Activated CD8-positive, alpha-beta memory T cell treated with anti-CD3 and anti-CD28 coated beads, Interleukin-2, amount 50 U/mL, for 4 hours (primary cell): ENCODE measurements at places on chromosomes 5 and 9.

- no peak for DNase-seq
Measured at GRCh38 chr9:93897075-93897970, 57.8 kb downstream of the BARX1 start.

DNA sequence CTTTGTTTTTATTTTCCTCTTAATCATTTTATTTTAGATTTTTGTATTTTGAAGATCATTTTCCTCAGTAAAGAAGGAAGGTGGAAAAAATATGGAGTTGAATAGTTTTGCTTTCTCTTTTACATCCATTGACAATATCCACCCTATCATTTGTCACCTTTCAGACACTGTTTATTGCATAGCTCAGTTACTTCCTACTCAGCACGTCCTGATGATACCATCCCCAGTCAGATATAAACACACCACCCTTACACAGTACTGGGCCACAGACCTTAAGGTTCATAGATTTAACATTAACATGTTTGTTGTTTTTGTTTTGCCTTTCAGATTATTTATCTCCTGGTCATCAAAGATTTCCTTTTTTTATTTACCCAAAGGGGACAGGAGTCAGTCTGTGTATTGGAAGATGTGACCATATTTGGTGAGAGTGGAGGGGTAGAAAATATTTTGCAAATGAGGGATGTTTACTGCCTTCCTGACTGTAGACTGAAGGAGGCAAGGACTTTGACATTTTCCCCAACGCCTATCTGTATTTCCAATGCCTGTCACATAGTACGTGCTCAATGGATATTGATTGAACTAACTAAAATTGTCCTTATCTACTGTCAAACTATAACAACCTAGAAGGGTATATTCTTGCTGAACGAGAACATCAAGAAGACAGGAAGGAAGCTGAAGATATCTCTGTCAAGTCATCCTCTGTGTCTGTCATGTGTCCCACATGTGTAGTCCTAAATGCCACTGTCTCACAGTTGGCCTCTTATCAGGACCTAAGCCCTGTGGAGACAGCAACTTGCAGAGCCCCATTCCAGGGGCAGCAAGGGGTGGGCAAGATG, 15.6 kb downstream of the STX17 start:
- DNase-seq = no peak

- no peak for DNase-seq
Measured at GRCh38 chr9:120569556-120569955, 10.4 kb downstream of the CDK5RAP2 start.

GRCh38 chr5:141369994-141370848, at the start of gene PCDHGB3:
PCDHGB3 (plus strand) TSS chr5:141370242; CDS start chr5:141370395, 153 bp downstream.
- no peak for DNase-seq

- DNase-seq = no peak
Measured at GRCh38 chr5:120789918-120790317, 325.8 kb downstream of the PRR16 start.

DNA sequence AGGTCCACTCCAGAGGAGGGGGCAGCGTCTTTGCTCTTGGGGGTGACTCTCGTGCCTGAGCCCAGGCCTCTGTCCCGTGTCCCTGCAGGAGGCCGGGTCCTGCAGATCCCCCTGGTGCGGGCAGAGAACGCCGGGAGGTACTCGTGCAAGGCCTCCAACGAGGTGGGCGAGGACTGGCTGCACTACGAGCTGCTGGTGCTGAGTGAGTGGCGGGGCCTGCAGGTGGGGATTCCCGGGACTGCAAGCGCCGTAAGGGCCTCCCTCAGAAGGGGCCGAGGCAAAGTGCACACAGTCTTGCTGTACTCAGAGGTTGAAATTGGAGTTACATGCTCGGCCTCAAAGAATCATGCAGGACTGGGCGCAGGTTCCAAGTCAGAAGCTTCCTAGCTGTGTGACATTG, 62.7 kb upstream of the ASS1 start:
- DNase-seq = no peak

DNA sequence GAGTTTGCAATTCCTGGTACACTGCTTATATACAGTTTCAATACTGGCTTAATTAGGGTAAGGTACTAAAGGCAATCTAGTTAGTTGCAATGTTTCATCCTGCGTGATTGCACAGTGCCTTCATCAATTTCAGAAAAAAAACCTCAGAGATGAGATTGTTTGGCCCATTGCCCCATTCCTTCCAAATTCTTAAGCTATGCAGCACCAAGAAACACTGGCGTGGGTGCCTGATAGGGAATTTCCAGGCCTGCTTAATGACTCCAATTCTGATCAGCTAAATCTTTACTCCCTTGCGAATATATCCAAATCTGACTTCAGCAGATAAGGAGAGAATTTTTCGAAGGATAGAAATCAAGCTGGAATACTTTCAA, 35.9 kb upstream of the GAS1 start:
- no peak for DNase-seq
